ENCODE measurements at places on chromosomes 12 and 14. TPM values are rescaled to one million over a fixed set of nuclear protein-coding genes. Genes with fewer than 3 reads are reported as not detected.

RTL1 gene
- not detected for total RNA-seq

GRCh38 chr14:63426838-63427352 lies 108.2 kb upstream of the GPHB5 start:
- H3K4me3 ChIP-seq: no peak overlapping the region
- no peaks in the 10 kb centered on the region for H3K4me1 ChIP-seq
- no peaks in the 10 kb centered on the region for H3K27me3 ChIP-seq
- no peak overlapping the region for H3K27ac ChIP-seq

GRCh38 chr14:87628780-87629179 lies 364.2 kb downstream of the GALC start:
- no peaks in the 10 kb centered on the region for H3K4me1 ChIP-seq
- H3K27me3 ChIP-seq: no peaks in the 10 kb centered on the region
- H3K36me3 ChIP-seq: no peaks in the 10 kb centered on the region
- no peak overlapping the region for H3K27ac ChIP-seq
- DNase-seq: no peak

NKX2-1 gene
- total RNA-seq: not detected

FICD gene
- total RNA-seq: 6.1 TPM

PAH gene
- not detected for total RNA-seq

DNA sequence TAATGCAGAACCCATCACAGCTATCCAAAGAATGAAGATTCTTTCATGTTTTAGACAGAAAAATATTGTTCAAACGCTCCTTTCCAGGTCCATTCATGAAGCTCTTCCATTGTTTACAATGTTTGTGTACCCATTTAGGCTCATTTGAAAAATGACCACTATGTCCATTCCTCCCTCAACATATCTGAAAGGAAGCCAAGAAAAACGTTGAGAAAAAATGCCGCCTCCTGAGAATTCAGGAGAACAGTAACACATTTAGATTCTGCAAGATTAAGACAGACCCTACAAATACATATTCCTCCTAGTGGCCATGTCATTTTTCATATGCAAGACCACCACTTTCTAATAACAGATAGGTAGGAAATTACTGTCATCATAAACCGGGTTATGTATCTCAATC lies 124.4 kb downstream of the SLC25A21 start:
- no peaks in the 10 kb centered on the region for H3K27me3 ChIP-seq
- no peak overlapping the region for H3K4me3 ChIP-seq
- DNase-seq: peak; percentile 43
- no peak overlapping the region for H3K27ac ChIP-seq
- no peaks in the 10 kb centered on the region for H3K36me3 ChIP-seq
- peaks cover 25% of the 10 kb centered on the region for H3K4me1 ChIP-seq

KRT73 gene
- total RNA-seq: not detected

GRCh38 chr14:101836135-101836534 lies 74.6 kb downstream of the PPP2R5C start:
- peaks cover 14% of the 10 kb centered on the region for H3K4me1 ChIP-seq
- H3K4me3 ChIP-seq: no peak overlapping the region
- peaks cover 6% of the 10 kb centered on the region for H3K36me3 ChIP-seq
- DNase-seq: no peak
- H3K27me3 ChIP-seq: no peaks in the 10 kb centered on the region

- no peak overlapping the region for H3K4me3 ChIP-seq
- H3K27me3 ChIP-seq: no peaks in the 10 kb centered on the region
- peaks cover 24% of the 10 kb centered on the region for H3K4me1 ChIP-seq
- no peak overlapping the region for H3K27ac ChIP-seq
Measured at GRCh38 chr12:47949441-47950341, 13.7 kb upstream of the TMEM106C start.

DNA sequence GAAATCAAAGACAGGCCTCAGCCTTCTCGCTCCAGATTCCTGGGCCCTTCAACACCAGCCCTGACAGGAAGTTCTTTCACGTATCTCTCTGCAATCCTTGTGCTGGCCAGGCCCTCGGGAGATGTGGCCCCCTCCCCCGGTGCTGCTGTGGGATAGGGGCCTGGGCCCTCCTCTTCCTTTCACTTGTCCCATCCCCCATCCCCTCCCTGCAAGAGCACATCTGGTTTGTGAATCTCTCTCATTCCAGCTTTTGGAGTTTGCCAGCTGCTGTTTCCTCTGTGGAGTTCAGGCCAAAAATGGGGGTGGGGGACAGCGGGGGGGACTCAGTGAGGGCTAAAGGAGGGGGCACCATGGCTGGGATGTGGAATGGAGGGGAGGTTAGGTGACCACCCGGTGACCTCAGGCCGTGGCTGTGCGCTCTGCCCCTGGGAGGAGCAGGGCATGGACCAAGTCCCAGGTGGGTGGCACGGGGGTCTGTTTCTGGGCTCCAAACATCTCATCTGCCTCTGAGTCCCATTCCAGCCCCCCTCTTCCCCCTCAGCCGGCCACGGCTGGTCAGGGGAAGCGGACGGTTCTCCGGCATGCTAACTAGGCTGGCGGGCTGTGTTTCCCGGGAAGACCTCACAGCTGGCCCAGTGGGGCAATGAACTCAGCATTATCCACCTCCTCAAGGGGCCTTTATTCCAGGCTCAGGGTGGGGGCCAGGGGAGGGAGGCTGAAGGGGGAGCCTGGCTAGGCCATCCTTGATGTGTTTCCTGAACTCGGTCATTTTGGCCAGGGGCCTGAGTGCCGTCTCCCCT lies 7.4 kb downstream of the LRP1 start:
- H3K4me3 ChIP-seq: no peak overlapping the region
- peaks cover 59% of the 10 kb centered on the region for H3K36me3 ChIP-seq
- H3K27me3 ChIP-seq: no peaks in the 10 kb centered on the region
- H3K4me1 ChIP-seq: peaks cover 66% of the 10 kb centered on the region
- peak overlapping the region; percentile 4 for H3K27ac ChIP-seq
- no peak for DNase-seq

DNA sequence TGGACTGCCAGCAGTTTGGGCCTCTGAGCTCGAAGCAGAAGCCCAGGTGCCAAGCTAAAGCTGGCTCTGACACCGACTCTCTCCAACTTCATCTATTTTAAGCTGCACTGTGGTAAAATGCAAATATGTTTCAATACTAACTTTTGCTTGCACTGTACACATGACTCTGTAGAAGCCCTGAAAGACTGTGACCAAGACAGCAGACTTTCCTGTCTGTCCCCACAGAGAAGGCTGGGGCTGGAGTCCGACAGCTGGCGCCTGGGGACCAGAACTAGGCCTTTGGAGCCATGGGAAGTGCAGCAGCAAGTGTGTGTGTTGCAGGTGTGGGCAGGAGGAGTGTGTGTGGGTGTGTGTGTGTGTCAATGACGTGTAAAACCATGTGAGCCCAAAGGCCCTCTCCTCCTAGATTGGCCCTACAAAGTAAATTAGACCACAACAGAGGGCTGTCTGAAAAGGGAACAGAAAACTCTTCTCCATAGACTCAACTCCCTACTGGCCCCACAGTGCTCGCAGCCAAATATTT lies 16.4 kb upstream of the RAB35 start:
- no peak overlapping the region for H3K4me3 ChIP-seq
- H3K36me3 ChIP-seq: peaks cover 97% of the 10 kb centered on the region

GRCh38 chr12:116370004-116370404 lies 92.5 kb upstream of the MED13L start:
- no peak overlapping the region for H3K4me3 ChIP-seq
- no peaks in the 10 kb centered on the region for H3K36me3 ChIP-seq
- DNase-seq: peak; percentile 48

GRCh38 chr12:52710730-52711129 lies 7.4 kb upstream of the KRT77 start:
- H3K27ac ChIP-seq: no peak overlapping the region
- H3K27me3 ChIP-seq: peaks cover 100% of the 10 kb centered on the region
- no peak for DNase-seq
- H3K4me1 ChIP-seq: peaks cover 12% of the 10 kb centered on the region
